NCI-H1417 treated with DMSO at 0.1 percent for 48 hours (cell line): ENCODE measurements at places on chromosomes 2 and 18.

GRCh38 chr18:36330435-36331052 is 33.0 kb downstream of the FHOD3 start:
- no peak for DNase-seq

- DNase-seq: no peak
Observed at GRCh38 chr2:121483846-121484245, 46.8 kb upstream of the RNU4ATAC start.

DNA sequence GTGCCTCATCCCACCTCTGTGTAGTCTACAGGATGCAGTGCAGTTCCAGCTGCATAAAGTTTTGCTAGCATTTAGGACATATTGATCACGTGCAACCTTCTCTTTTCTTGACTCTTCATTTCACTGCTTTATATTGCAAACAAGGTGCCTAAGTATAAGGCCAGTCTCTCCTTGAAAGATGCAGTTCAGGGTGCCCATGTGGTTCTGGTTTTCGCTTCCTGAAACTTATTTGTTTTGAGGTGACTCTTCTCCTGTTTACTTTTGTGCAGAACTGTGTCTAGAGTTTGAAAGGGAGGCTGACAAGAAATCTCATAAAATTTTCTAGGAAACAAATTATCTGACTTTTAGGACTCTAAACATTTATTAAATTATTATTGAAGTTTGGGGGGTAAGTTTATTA is 189.9 kb downstream of the UBE2E3 start:
- no peak for DNase-seq

GRCh38 chr2:189522435-189523151 is 58.0 kb downstream of the SLC40A1 start:
- DNase-seq: no peak

GRCh38 chr2:228827056-228827700 is 443.9 kb downstream of the PID1 start:
- no peak for DNase-seq

- no peak for DNase-seq
Observed at GRCh38 chr2:192749611-192750200, 555.0 kb upstream of the TMEFF2 start.

- DNase-seq: no peak
Observed at GRCh38 chr2:138094031-138094430, 129.8 kb downstream of the HNMT start.

- no peak for DNase-seq
Observed at GRCh38 chr2:237892984-237893595, 33.7 kb downstream of the RAMP1 start.

DNA sequence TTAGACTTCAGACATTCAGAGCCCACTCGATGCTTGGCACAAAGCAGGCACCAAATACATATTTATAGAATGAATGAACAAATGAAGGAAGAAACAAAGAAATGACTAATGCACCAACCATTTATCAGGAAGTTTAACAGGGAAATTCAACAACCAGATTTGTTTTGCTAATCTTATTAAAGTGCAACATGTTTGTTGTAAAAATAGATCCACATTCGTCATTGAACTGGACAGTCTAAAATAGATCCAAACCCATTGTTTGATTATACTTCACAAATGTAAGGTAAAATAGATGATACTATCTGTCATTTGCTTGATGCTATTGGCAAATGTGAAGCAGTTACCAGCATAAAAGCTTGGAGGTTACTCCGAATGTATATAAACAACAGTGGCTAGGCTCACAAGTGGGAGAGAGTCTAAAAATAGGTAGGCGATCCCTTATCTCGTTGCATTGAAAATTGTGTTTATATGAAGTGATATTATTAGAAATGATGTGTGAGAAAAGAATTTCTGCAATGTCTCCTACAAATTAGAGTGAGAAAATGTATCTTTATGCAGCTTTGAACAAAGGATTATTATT is 246.2 kb downstream of the NEDD4L start:
- no peak for DNase-seq

GRCh38 chr2:217846321-217846743 is 156.5 kb downstream of the TNS1 start:
- no peak for DNase-seq

- DNase-seq: no peak
Observed at GRCh38 chr18:48806551-48807261, 144.1 kb downstream of the SMAD7 start.

DNA sequence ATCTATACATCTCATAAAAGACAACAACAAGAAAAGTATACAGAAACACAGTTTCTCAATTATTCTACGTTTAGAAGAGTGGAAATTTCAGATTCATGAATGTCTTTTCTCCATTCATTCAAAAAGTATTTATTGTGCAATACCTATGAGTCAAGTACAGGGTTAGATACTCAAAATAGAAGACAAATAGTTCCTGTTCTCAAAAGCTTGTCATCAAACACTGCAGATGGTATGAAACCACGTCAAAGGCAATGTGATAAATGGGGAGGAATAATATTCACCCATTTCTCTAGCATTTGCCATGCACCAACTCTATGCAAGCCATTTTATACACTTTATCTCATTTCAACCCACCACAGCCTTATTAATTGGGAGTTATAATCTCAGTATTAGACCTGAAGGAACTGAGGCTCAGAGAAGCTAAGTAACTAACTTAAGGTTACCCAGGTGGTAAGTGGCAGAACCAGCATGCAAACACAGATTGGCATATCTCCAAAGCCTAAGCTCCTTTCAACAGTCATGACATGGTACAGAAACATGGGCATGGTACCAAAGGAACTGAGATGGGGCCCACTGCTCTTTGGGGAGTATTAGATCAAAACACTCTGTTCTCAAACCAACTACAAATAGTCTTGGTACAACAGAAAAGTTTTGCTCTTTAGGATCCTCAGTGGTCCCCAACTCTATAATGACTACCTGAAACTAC is 67.2 kb upstream of the NPAS2 start:
- DNase-seq: no peak

DNA sequence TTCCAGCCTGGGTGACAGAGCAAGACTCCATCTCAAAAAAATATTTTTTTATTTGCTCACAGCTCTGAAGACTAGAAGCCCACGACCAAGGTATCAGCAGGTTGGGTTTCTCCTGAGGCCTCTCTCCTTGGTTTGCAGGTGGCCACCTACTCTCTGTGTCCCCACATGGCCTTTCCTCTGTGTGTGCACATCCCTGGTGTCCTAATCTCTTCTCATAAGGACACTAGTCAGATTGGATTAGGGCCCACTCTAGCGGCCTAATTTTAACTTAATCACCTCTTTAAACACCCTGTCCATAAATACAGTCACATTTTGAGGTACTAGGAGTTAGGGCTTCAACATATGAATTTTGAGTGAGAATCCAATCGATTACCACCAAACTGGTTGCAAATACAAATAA is 2.0 kb upstream of the RAB3GAP1 start:
- no peak for DNase-seq

GRCh38 chr2:216014006-216014405 is 655 bp upstream of the MREG start:
- DNase-seq: no peak

DNA sequence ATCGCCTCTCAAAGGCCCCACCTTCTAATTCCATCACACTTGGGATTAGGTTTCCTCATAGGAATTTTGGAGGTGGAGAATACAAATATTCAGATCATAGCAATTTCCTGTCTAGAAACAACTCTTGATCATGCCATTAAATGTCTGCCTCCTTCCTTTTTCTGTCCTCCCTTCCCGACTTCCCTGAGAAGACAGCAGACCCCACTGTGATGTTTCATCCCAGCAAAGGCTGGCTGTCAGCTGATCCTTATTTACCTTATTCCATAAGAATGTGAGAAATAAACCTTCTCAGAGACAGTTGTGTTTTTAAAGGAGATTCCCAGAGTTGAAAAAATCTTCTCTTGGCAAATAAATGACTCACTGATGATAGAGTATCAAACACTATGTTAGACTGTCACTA is 133.9 kb downstream of the TDRD15 start:
- no peak for DNase-seq

DNA sequence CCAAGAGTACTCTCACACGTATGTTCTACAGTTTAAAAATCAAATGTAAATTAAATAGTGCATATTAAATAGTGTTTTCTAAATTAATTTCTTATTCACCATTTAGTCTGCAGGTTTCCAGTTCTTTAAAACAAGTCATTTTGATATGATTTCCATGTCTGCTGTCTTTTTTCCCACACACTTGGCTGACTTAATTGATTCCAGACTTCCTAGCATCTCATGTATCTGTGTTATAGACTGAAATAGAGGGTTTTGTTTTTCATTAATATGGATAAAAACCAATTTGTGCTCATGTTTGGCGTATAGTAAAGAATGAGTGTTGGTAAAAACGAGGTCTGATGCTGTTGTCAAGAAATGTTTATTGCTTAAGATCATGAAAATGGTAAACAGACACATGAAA is 104.3 kb downstream of the SRBD1 start:
- DNase-seq: no peak

DNA sequence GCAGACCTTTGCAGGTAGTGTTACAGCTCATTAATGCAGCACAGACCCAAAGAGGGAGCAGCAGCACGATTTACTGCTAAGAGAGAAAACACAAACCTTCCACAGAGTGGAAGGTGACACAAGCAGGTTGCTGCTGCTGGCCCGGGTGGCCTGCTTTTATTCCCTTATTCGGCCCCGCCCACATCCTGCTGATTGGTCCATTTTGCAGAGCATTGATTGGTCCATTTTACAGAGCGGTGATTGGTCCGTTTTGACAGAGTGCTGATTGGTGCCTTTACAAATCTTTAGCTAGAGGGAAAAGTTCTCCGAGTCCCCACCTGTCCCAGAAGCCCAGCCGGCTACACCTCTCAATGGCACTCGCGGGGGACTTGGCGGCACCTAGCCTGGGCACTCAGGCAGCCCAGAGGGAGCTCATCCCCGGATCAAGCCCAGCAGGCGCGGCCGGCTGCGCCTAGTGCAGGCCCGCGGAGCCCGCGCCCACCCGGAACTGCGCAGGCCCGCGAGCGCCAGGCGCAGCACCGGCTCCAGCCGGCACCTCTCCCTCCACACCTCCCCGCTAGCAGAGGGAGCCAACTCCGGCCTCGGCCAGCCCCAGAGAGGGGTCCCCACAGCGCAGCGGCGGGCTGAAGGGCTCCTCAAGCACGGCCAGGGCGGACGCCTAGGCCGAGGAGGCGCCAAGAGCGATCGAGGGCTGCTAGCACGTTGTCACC is 825.6 kb upstream of the HS6ST1 start:
- no peak for DNase-seq

DNA sequence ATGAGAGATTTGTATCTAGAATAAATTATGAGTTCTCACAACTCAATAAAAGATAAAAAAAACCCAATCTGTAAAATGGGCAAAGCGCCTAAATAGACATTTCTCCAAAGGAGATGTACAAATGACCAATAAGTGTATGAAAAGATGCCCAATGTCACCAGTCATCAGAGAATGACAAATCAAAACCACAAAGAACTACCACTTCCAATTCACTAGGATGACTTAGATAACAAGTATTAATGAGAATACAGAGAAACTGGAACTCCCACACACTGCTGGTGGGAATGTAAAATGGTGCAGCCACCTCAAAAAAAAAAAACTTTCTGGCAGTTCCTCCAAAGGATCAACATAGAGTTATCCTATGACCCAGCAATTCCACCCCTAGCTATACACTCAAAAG is 17.4 kb upstream of the COL6A3 start:
- no peak for DNase-seq

GRCh38 chr2:126792993-126793392 is 105.7 kb upstream of the TEX51 start:
- no peak for DNase-seq

GRCh38 chr18:36095936-36096519 is 28.7 kb upstream of the RPRD1A start:
- DNase-seq: no peak

- no peak for DNase-seq
Observed at GRCh38 chr2:175396696-175397095, 215.2 kb upstream of the ATP5MC3 start.

GRCh38 chr18:80112624-80113248 is 3.7 kb downstream of the ADNP2 start:
- DNase-seq: no peak

GRCh38 chr2:69034122-69034521 is 21.1 kb downstream of the ANTXR1 start:
- DNase-seq: no peak

DNA sequence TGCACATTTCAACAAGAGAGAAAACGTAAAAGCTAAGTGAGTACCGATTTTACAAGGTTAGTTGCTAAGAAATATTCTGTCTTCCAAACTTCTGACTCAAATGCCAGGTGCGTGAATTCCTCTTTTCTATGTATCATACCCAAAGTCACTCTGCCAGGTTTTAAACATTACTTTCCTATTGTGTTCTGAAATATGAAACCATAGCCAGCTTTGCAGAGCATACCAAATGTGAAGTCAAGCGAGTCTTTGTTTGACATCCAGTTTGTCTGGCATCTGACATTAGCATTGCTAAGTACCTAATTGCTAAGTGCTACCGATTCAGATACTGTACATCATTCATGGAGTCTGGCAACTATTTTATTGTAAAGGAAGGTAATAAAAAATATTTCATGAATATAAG is 321.9 kb upstream of the GALNT5 start:
- no peak for DNase-seq

DNA sequence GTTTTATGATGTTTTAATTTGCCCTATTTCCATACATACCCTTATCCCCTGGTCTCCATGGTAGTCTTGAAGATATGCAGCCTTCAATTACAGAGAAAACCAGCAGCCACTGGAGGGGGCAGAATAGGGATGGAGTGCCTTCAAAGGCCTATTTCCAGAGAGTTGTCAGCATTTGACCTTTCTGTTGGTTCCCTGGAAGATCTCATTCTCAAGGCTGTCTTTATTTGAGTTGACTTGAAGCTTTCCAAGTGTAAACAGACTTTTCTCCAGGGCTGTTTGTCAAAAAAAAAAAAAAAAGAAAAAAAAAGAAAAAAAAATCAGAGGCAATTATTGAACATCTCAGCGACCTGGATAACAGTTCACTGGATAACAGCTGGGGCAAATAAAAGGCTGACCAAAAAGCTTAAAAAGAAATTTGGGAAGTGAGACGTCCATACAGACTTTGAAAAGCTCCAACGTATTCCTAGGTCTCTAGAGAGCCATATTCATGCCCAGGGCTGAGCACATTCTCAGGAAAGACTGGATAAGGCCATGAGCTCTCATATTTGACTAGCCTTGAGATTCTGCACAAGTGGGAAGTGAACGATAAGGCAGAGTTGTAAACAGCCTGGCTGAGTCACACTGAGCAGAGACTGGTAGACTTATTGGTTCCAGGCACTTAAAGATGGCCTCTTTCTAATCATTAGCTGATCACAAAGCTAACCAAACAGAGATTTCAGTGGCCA is 126.6 kb downstream of the VAPA start:
- no peak for DNase-seq
